Stimulated activated CD8-positive, alpha-beta memory T cell treated with anti-CD3 and anti-CD28 coated beads, Interleukin-4, amount 100 ng/mL, for 48 hours (primary cell): ENCODE measurements at places on chromosomes 3 and 15.
A peak's percentile ranks its signal among the peaks of the same experiment; 100 is the strongest.

GRCh38 chr3:189071446-189071845 lies 100.3 kb upstream of the TPRG1 start:
- no peak for DNase-seq

GRCh38 chr15:59313641-59314332 lies 58.9 kb downstream of the MYO1E start:
- DNase-seq = no peak

DNA sequence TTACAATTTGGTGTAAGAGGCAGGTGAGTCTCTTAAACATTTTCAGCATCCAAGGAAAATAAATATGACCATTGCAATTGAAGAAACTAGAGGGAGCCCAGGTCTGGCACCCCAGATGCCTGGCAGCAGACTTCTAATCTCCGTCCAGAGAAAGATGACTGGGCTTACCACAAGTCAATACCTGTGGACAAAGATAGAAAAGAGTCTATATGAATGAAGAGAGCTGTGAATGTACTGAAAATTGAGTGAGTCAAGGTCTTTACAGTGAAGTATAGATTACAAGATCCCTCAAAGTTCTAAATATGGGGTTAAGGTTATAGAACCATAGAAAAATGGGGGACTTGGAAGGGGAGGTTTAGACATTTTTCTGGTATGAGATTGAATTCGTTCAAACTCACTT lies 827.4 kb upstream of the NR2F2 start:
- no peak for DNase-seq

GRCh38 chr15:90482124-90483011 lies 47.4 kb upstream of the CRTC3 start:
- peak; percentile 47 for DNase-seq

GRCh38 chr3:118057086-118057485 lies 977.6 kb downstream of the IGSF11 start:
- DNase-seq = no peak

DNA sequence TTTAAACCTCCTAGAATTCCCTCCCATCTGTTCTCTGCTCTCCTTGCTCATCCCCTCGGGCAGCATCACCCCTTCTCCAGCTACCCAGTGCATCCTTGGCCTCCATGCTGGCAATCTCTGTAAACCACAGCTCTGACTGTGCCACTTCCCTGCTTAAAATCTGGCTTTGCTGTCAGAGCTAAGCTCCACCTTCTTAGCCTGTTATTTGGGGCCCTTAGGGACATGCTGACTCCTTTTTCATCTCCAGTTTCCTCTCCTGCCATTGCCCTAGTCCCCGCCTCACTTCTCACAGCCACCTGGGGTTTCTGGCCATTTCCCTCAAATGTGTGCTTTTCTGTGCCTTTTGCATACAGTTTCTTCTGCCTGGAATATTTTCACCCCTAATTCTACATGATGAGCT lies 5.7 kb downstream of the SLC6A20 start:
- DNase-seq = no peak

DNA sequence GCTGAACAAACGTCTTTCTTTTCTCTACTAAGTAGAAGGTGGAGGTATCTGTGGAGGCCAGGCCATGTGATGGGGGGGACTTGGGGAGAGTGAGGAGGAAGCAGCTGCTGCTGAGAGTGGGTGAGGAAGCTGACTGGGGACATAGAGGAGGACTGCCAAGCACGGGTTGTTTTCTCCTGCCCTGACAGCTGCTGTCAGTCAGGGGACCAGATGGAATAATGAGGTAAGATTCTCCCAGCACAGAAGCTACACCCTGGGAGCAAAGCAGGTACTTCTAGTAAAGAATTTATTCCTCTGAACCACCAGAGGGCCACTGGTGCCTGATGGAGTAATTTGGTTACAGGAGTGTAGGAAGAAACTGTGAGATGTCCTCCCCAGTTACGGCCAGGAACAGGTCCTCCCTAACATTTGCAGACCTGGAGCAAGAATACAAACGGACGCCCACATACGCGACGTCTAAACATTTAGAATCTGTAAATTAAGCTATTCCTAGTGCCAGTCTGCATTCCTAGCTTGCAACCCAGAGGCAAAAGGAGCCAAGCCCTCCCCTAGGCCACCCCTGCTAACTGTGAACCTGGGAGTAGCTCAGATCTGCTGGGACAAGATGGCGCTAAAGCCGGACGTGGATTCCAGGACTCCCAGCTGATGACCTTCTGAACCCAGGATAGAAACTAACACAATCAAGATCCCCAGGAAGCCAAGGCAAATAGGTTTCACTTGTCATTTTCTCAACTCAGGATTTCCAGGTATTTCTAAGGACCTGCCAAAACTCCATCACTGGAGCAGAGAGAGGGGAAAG lies 14.8 kb downstream of the CRYGS start:
- DNase-seq = no peak

- DNase-seq = no peak
Observed at GRCh38 chr3:117898722-117899522, 1135.7 kb downstream of the IGSF11 start.

GRCh38 chr3:68059628-68060152 lies 405.3 kb upstream of the SUCLG2 start:
- DNase-seq = no peak

GRCh38 chr3:74426571-74426970 lies 187.9 kb downstream of the CNTN3 start:
- DNase-seq = no peak

- no peak for DNase-seq
Observed at GRCh38 chr3:132088291-132088690, 53.5 kb upstream of the CPNE4 start.

DNA sequence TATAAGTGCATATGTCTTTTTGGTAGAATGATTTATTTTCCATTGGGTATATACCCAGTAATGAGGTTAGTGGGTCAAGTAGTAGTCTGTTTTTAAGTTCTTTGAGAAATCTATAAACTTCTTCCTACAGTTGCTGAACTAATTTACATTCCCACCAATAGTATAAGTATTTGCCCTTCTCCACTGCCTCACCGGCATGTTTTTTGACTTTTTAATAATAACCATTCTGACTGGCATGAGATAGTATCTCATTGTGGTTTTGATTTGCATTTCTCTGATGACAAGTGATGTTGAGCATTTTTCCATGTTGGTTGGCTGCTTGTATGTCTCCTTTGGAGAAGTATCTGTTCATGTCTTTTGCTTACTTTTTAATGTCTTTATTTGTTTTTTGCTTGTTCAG lies 94.1 kb upstream of the TP63 start:
- DNase-seq = no peak
